Stimulated activated CD4-positive, alpha-beta T cell treated with anti-CD3 and anti-CD28 coated beads, Interleukin-1b, Interleukin-23, amount 100 ng/mL, for 24 hours (primary cell): ENCODE measurements at places on chromosomes 6 and 20.

GRCh38 chr20:41655962-41656618 lies 37.9 kb upstream of the CHD6 start:
- no peak for DNase-seq

- no peak for DNase-seq
Observed at GRCh38 chr20:56996533-56996932, 269.9 kb downstream of the BMP7 start.

DNA sequence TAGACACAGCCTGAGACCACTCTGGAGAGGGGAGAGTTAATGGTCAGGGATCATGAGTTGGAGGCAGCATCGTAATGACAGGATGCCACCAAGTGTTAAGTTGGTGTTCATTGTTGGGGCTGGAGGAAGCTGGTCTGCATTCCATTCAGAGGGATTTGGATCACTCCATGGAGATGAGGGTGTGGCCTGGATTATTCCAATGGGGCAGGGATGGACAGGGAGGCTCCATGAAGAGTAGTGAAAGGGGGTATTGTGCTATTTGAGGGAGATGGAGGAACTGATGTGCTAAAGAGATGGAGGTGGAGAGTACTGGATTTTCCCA lies 1.1 kb downstream of the SAPCD1 start:
- no peak for DNase-seq

DNA sequence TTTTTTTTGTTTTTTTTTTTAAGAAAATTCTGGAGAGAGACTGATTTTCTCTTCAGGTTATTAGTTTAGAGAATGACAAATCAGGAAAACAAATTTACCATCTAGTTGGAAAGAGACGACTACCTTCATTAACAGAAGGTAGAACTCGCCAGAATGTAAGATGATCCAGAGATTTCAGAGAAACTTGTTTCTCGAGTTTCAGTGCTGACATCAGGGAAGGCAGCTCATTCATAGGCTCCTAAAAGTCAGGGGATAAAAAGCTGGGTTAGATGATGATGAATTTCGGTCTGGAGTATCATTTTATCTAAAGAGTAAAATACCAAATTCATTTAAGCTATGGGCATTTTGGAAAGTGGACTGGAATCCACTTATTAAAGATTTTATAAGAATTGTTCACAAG lies 27.9 kb downstream of the ZNF334 start:
- DNase-seq, result no peak

GRCh38 chr20:63098195-63098810 lies 91.5 kb upstream of the BHLHE23 start:
- no peak for DNase-seq

- DNase-seq, result no peak
Observed at GRCh38 chr20:13305284-13305683, 84.2 kb downstream of the ISM1 start.

DNA sequence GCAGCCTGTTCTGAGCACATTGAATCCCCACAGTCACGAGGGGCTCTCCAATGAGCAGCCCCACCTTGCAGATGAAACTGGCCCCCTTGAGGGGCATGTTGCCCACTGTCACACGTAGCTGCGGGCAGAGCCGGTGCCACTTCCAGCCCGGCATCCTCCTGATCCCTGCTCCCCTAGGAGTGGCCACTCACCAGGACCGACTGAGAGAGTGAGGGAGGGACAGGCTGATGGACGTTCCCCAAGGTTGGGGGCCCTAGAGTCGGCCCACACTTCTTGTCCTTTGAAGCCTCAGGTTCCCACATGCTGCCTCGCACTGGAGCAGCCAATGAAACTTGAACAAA lies 10.5 kb downstream of the ENTPD6 start:
- DNase-seq, result no peak

DNA sequence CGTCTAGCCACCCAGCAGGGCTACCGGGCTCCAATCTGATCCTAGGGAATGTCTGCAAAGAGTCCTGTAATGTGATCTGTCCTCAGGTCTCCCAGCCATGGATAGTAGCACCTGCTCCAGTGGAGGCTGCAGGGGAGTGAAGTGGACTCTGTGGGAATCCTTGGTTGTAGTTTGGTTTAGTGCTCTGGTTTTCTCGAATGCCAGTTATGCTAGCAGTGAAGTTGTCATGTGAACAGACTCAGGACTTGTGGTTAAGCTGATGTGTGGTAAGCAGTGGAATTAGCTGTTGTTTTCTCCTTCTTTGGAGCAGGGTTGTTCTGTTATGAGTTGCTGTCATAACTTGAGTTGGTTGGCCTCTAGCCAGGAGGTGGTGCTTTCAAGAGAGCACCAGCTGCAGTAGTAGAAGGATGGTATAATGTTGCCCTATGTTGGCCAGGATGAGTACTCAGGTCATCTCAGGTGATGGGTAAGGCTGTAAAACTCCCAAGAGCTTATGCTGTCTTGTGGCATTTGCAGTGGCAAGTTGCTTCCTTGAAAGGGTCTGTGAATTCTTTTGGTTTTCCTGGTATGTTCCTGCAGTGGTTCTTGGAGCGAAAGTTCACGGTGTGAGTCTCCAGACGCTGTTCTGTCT lies 390.2 kb downstream of the UTRN start:
- DNase-seq, result no peak

- no peak for DNase-seq
Observed at GRCh38 chr6:5833120-5833519, 173.6 kb downstream of the NRN1 start.

- DNase-seq, result no peak
Observed at GRCh38 chr6:106380407-106380806, 19.9 kb downstream of the CRYBG1 start.

DNA sequence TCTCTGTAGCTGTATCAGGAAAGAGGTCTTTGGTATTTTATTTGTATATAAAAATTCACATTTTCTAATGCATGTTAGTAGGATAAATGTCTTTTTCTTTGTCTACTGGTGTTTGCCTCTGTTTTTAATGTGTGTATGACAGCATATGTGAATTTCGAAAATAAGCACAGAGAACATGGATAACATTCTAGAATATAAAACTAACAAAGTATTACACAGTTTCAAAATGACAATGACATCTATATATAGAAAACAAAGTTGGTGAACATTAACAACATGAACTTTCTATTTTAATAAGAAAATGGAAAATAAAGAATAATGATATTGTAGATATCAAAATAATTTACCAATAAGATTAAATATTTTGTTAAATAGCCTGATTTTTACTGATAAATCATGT lies 608.0 kb downstream of the COL12A1 start:
- DNase-seq, result no peak

- no peak for DNase-seq
Observed at GRCh38 chr20:62588458-62589149, 53.7 kb upstream of the SLCO4A1 start.

GRCh38 chr6:32980488-32981038 lies 12.2 kb downstream of the BRD2 start:
- DNase-seq, result no peak

- DNase-seq, result peak; percentile 58
Observed at GRCh38 chr20:645318-646106, 7.5 kb downstream of the SRXN1 start.

DNA sequence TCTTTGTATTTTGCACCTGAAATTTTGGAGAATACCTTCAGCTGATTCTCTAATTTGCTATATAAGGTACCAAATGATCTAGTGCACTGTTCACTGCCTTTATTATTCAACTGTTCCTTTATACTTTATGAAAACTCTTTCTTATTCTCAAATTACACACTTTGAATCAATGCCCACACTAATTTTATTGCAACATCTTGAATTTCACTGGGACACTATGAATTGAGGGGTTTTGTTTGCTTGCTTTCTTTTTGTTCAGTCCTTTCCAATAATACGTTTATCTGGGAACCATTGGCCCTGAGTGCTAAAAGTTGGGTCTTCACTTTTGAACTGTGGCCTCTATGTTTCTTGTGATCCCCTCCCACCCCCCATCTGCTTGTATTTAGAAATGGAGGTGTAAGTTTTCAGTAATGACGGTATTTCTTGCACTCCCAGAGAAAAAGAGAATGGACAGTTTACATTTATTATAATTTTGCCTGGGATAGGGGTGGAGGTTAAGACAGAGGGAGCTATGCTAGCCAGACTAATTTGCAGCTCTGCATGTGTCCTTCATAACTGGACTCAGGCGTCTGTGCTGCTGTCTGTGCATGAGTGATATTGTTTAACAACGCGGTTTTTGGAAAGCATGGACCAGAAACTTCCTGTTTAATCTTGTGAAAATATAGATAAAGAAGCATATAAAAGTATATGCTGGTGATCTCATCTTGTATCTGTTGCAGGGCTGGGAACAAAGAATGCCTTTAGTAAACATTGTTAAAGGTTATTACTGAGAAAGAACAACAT lies 98.1 kb downstream of the DNAH8 start:
- no peak for DNase-seq

- no peak for DNase-seq
Observed at GRCh38 chr6:116247285-116247684, 6.6 kb downstream of the TSPYL4 start.

- DNase-seq, result no peak
Observed at GRCh38 chr6:57021086-57021720, 25.3 kb upstream of the KIAA1586 start.

- DNase-seq, result no peak
Observed at GRCh38 chr20:55070001-55070400, 594.6 kb downstream of the DOK5 start.

GRCh38 chr6:150492941-150493340 lies 106.7 kb upstream of the PLEKHG1 start:
- DNase-seq, result no peak

GRCh38 chr6:26550250-26550993 lies 12.3 kb downstream of the HMGN4 start:
- no peak for DNase-seq

DNA sequence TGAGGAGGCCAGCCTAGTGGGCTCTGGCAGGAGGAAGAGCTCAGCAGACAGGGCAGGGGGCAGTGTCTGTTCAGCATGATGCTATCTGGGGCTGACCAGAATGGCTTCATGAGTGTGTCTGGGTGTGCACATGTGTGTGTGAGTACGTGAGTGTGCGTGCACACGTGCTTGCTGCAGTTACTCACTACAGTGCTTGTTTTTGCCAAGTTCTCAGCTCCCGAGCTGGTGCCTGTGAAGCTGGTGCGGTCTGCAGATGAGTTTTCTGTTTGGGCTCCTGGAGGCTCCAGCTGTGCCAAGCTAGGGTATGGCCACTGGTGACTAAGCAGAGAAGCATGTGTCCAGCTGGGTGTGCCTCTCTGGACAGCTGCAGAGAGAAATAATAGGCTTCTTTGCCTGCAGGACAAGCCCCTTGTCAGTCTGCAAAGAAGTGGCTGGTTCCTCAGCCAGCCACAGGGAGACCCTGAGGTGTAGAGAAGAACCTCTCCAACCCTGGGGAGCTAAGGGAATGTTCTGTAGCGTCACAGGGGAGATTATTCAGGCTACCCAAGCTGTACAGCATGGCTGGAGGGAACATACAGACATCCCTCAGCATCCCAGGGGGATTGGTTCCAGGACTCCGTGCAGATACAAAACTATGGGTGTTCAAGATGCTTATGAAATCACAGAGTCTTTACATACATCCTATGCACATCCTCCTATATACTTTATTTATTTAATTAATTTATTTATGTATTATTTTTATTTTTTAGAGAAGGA lies 40.2 kb upstream of the FAM50B start:
- DNase-seq, result no peak

- DNase-seq, result no peak
Observed at GRCh38 chr6:168105813-168106632, 27.0 kb upstream of the FRMD1 start.

DNA sequence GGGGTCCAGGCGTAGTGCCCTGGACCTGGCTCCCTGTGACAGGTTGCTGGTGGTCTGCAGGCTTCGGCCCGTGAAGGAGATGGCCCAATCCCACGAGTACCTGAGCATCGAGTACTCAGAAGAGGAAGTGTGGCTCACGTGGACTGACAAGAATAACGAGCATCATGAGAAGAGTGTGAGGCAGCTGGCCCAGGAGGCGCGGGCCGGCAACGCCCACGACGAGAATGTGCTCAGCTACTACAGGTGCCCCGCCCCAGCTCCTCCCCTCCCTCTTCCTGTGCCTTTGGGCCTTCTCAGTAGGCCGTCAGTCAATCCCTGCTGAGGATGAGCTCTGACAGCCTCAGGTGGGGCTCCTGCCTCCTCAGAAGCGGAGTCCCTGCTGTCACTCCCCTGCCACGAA lies 42.6 kb downstream of the UQCC2 start:
- no peak for DNase-seq

- DNase-seq, result no peak
Observed at GRCh38 chr6:145561095-145562072, 173.9 kb downstream of the EPM2A start.

- DNase-seq, result no peak
Observed at GRCh38 chr6:105884426-105884825, 201.7 kb upstream of the PRDM1 start.

- no peak for DNase-seq
Observed at GRCh38 chr6:100126790-100127484, 132.9 kb upstream of the MCHR2 start.

DNA sequence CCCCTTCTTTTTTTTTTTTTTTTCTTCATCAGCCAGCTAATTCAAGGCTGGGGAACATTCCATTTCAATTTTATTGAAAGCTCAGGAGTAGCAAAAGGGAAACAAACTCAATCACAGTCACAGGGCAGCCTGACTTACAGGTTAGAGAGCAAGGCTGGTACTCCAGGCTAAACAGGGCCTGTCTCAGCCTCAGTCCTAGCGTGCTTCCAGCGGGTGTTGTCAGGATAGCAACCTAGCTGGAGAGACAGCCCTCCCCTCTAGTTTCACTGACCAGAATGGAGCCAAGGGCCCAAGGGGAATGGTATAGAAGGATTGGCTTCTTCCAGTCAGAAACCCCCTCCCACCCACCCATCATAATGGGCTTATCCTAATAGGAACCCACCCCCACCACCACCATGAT lies 132.9 kb downstream of the PXDC1 start:
- DNase-seq, result no peak

GRCh38 chr6:113873043-113873667 lies 16.0 kb downstream of the MARCKS start:
- DNase-seq, result no peak

GRCh38 chr20:61662968-61663331 lies 402.7 kb downstream of the TAF4 start:
- DNase-seq, result no peak

DNA sequence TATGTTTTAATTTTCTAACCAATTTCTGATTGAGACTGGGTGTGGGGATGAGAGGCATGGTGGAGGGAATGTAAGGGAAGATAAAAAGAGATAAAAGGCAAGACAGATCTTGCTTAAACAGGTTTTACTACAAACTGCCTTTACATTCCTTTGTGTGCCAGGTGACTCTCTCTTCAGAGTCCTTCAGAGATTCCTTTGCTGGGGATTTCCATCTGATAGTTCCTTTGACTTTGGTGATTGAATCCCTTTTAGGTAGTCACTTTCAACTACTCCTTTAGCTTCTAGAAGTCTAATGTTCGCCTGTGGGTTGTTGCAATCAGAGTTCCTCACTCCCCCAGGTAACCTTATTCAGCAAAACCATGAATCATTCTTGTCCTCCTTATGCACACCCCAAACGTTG lies 283.3 kb upstream of the MANEA start:
- DNase-seq, result no peak
